ENCODE measurements at places on chromosomes 16 and 17.

DNA sequence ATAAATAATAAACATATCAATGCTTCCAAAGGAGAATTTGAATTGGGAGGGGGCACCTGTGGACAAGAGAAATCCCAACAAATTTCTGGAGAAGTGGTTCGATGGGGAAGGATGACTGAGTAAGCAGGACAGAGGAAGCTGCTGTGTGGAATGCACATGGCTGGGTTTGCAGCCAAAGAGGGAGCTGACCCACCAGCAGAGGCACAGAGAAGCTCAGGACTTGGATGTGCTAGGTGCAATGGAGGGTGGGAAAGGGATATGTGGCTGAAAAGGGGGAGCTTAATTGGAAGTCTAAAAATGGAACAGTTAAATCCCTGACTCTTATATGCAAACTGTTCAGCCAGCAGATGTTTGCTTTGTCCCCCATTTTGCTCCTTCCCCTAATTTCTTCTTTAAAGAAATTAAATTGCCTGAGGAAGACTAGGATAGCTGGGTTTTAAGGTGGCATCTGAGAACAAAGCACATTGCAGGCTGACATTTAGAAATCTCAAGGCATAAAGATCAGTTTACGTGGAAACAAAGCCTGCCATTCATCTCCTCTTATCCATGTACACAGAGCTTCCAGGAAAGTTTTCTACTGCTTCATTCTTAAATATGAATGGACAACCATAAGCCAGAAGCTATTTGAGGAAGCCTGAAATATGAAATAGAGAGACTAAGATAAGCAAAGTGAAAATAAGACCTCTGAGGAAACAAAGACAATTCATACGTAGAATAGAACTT is 23.0 kb upstream of the TNS4 start:
- DNase-seq = no peak

- no peak for DNase-seq
Observed at GRCh38 chr16:82784573-82784968, 157.8 kb downstream of the CDH13 start.

- no peak for DNase-seq
Observed at GRCh38 chr16:87424266-87424665, 32.1 kb downstream of the MAP1LC3B start.

DNA sequence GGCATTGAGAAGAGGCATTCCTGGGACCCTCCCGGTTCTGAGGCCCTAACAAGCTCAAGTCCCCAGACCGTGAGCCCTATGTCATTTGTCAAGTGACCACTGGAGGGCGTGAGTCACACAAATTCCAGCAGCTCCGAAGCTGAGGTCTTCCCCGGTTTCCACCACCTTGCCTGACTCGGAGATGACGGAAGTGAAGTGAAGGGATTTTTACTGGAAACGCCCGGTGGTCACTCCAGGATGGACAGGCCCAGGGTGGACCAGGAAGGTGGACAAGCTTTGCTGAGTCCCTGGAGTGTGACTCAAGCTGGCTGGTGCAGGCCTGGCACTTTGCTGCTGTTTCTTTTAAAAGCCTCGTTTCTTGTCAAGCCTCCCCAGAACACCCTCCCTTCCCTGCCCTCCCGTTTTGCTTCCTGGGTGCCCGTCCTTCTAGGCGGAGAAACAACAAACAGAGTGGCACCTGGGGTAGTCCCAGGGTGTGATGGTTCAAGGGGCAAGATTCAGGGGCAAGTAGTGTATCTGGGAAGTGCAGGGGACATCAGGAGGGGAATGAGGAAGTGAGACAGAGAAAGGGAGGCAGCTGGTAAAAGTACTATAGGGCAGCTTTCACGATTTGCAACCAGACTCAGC is 5.3 kb upstream of the NOS2 start:
- DNase-seq = peak; percentile 64

DNA sequence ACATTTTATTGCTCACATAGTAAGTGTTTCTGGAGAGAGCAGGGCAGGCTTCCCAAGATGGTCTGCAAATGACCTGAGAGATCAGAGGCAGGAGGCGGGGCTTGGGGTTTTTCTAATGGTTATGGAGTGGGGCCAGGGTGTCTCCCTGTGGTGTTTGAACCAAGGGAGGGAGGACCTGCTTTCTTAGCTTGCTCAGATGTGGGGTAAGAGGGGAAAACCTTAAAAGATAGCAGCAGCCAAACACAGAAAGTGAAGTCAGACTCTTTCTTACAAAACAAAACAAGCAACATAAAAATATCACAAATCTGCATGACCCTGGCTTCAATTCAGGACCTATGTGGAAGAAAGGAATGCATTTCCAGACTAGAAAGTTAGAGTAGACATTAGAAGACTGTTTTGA is 22.9 kb upstream of the DNAJA2 start:
- no peak for DNase-seq

GRCh38 chr16:84340325-84341040 is 27.9 kb upstream of the ATP2C2 start:
- no peak for DNase-seq

DNA sequence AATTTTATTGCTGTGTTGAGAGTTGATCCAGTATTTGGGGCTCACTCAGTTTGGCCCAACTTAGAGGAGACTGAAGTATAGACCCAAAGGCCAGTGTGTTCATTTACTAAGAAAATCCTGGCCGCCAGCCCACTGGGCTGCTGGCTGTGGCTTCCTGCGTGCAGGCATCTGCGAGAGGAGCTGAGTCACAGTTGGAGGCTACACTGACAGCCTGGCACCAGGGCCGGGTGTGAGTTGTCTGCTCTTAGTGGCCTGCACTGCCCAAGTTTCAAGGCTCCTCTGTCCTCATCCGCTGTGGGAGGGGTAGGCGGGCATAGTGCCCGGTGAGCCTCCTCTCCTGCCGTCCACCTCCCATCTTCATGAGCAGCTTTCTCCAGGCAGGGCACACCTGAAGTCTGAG is 54.2 kb downstream of the PLD6 start:
- DNase-seq = peak; percentile 92

GRCh38 chr16:20410121-20410723 is 888 bp downstream of the ACSM5 start:
- no peak for DNase-seq

GRCh38 chr16:84449156-84450140 is 55.0 kb downstream of the MEAK7 start:
- DNase-seq = no peak

DNA sequence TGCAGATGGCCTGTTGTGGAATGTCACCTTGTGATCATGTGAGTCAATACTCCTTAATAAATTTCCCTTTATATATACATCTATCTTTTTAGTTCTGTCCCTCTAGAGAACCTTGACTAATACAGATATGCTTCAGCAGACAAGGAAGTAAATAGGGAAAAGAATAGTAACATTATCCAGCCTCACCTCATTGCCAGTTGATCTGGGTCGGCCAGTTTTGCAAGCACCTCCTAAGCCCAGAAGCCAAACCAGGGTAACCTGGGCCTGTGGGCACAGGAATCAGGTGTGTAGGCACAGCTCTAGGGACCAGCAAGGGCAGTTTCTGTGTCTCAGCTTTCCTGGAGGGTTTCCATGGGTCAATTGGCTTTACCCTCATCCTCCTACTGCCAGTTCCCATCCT is 11.9 kb upstream of the CCL17 start:
- DNase-seq = no peak

DNA sequence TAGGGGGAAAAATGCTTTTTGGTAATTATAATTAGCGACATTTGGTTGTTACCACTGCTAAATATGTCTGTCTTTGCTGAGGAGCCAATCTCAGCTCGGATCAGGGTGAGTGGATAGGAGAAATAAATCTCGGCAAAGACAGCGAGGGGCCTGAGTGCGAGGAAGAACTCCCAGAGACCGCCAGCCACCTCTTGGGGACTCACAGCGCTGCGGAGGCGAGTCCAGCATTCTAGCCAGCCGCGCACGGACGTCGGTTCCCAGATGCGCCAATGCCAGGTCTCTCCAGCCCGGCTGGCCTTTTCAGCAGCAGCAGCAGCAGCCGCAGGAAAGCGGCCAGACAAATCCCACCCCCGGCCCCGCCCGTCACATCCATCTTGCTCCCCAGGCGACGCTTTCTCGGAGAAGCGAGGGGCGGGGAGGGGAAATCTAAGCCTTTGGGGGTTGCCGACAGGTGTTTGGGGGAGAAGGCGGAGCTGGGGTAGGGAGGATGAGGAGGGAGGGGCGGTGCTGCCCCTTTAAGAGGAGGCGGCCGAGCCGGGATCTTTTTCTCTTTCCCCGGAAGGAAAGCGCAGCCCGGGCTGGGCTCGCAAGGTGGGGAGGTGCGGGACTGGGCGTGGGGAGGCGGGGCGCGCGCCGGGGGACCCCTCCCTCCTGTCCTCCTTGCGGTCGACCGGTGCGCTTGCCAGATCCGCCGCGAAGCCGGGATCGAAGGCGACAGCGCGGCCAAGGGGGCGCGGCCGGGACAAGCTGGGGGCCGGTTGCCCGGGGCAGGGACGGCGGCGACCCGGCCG is at the start of gene ITGA3:
Gene ITGA3, plus strand, starts transcription at position 685 of the 791 bp plus-strand sequence. CDS start 330 bp downstream, outside the sequence.
- peak; percentile 90 for DNase-seq

- DNase-seq = no peak
Observed at GRCh38 chr17:79485419-79485985, 125.3 kb downstream of the RBFOX3 start.

GRCh38 chr16:87701505-87701921 is 64.3 kb downstream of the KLHDC4 start:
- no peak for DNase-seq

DNA sequence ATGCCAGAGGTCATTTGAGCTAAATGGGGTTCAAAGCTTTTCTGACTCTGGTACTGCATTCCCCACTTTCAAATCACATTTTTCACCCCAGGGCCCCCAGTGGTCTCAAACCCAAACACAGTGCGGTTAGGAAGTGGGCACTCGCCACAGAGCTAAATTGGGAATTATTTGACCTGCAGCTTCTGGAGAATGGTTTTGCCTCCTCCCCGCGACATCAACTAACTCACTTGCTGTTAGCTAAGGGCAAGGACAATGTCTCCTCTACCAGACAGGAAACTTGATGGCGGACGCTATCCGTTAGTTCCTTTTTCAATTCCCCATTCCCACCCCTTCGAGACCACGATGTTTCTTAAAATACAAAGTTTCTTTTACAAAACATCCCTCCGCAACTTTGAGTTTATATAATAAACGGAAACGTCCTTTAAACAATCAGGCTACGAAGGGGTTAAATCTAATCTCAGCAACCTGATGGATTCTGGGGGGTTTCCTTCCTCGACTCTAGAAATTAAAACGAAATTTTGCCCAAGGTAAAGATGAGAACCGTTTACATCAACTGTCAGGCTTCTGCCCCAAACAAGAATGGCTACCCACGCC is 500 bp upstream of the KAT7 start:
- DNase-seq = no peak

GRCh38 chr17:80755650-80756405 is 211.2 kb downstream of the RPTOR start:
- DNase-seq = no peak

GRCh38 chr17:27403480-27404005 is 52.7 kb upstream of the KSR1 start:
- DNase-seq = no peak

GRCh38 chr17:27245230-27245696 is 48.7 kb upstream of the WSB1 start:
- peak; percentile 51 for DNase-seq

DNA sequence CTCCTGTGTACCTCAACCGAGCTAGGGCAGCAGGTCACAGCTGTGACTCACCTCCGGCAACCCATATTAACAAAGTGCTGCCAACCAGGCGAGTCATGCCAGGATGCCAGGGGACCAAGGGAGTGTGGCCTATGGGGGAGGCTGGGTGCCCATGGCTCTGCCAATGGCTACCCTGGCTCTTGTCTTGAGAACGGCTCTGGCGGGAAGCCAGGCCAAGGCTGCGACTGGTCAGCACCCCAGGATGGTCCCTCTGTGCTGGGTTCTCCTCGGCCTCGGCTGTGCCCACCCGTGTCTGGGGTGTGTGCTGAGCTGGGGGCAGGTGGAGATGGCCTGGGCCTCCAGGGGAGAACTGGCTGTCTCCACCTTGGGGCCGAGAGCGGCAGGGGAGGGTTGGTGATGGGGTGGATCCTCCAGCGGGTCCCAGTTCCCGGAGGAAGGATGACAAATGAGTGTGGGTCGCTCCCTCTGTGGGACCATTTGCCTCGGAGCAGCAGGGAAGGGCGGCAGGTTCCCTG is 75.8 kb downstream of the MRC2 start:
- DNase-seq = peak; percentile 91

DNA sequence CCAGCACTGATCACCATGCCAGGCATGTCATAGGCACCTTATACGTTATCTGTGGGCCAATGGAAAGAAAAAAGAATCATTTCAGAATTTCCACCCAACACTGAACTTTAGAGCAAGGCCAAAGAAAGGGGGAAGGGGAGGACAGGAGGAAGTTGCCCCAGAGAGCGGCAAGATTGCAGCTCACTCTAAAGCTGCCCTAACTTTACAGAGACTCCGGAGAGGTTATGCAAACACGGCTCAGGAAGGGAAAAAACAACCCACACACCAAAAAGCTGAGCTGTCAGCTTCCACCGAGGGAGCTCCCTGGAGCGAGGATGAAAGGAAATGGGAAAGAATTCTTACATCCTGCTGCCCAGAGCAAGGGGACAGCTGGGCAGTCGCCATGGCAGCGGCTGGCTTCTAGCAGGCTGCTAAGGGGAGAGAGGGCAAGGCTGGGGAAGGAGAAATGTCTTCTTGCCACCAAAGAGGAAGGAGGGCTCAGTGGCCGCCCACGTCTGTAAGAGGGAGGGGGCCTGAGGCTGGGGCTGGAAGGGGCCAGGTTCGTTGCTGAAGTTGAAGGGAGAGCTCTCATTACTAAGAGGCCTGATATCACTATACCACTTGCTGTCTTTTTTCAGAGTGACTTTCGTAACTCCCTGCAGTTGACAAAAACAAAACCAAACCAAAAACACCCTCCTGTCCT is 18.2 kb downstream of the COTL1 start:
- DNase-seq = peak; percentile 64

GRCh38 chr16:75580-76501 is 2.2 kb upstream of the MPG start:
- DNase-seq = peak; percentile 13

GRCh38 chr17:80105762-80106161 is 4.4 kb downstream of the GAA start:
- no peak for DNase-seq

GRCh38 chr17:17425591-17425990 is 51.2 kb upstream of the MED9 start:
- DNase-seq = no peak

DNA sequence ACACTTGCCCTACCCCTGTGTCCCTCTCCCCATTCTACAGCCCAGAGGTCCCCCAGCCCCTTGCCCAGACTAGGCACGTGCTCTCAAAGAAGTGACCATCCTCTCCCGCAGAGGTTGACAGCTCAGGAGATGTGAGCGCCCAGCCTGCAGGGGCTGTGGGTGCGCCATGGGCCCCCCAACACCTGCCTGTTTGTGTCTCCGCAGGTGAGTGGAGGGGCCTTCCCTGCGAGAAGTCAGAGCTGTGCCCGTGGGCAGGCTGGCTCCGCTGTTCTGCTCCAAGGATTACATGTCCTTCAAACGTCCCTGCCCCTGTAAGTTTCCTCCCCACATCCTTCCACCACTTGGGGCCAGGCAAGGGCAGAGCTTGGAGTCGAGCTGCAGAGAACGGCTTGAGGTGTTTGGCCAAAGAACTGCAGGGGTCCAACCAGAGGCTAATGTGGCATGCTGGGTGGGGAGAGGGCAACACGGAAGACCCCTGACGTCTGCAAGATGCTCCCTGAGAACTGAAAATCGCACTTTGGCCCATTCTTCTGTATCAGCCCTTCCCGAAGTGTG is 10.4 kb downstream of the BEAN1 start:
- no peak for DNase-seq
